ENCODE measurements at places on chromosomes 7 and 10. TPM values are rescaled to one million over a fixed set of nuclear protein-coding genes. Genes with fewer than 3 reads are reported as not detected.

Gene FRMD4A
- total RNA-seq, result 83.8 TPM

Gene VSIR
- 12.7 TPM for total RNA-seq

Gene UNCX
- not detected for total RNA-seq

Gene WEE2
- total RNA-seq, result not detected

Gene TMEM130
- not detected for total RNA-seq

Gene CHST3
- total RNA-seq, result 12.7 TPM

Gene KAT6B
- 20.9 TPM for total RNA-seq

Gene GALNT17
- total RNA-seq, result not detected

Gene RNF32
- not detected for total RNA-seq

Gene GSTO2
- total RNA-seq, result 0.57 TPM

Gene GNB2
- total RNA-seq, result 150 TPM

Gene CHAT
- not detected for total RNA-seq

Gene AKR1B15
- total RNA-seq, result not detected

Gene HIP1
- total RNA-seq, result 44.7 TPM

Gene CARD11
- 3.5 TPM for total RNA-seq

Gene NXPH1
- not detected for total RNA-seq

Gene SH2B2
- total RNA-seq, result 1.6 TPM

Gene SEMA3D
- total RNA-seq, result 0.57 TPM

Gene LIPF
- not detected for total RNA-seq

Gene OTUD1
- 5.2 TPM for total RNA-seq

Measured in vein endothelial cell (primary cell).